ENCODE measurements at places on chromosomes 2 and 18.

- no peak for DNase-seq
These were observed 195.2 kb downstream of the SLC8A1 start for GRCh38 chr2:40256649-40257048.

- no peak for DNase-seq
These were observed 492.1 kb upstream of the SLC39A10 start for GRCh38 chr2:195164930-195165329.

- no peak for DNase-seq
These were observed 94.2 kb upstream of the NDUFV2 start for GRCh38 chr18:9008200-9008708.

GRCh38 chr18:33469699-33470098 is 29.2 kb upstream of the CCDC178 start:
- no peak for DNase-seq

DNA sequence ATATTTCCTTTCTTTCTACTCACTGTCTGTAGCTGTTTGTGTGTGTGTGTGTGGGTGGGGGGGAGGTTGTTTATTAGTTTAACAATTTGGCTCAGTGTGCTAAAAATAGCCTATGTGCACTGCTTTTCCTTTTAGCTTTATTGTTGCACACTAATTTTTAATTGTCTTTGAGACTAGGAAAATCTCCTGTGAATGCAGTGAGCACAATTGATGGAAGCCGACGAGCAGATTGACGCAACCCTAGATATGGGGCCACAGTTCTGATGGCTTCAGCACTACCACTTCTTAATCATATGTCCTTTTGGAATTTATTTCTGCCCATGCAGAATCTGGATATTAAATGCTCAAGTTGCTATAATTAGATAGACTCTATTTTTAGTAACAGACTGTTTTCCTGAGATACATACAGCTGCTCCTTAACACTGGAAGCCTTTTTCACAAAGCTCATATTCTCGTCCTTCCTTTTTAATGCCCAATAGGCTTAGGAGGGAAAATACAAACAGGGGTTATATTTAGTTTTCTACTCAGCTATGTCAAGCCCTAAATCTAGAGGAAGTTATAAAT is 109.1 kb downstream of the IRS1 start:
- no peak for DNase-seq

DNA sequence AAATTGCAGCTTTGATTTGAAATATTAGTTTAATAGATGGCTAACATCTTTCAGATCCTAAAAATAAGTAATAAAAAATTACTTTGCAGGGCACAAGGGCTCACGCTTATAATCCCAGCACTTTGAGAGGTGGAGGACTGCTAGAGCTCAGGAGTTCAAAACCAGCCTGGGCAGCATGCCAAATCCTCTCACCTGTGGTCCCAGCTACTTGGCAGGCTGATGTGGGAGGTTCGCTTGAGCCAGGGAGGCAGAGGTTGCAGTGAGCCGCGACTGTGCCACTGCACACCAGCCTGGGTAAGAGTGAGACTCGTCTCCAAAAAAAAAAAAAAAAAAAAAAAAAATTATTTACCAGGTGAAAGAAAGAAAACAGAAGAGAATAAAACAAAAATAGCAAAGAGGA is 449.8 kb downstream of the NRXN1 start:
- DNase-seq = no peak

- no peak for DNase-seq
These were observed 140.1 kb downstream of the PTGR3 start for GRCh38 chr18:75068682-75069435.

DNA sequence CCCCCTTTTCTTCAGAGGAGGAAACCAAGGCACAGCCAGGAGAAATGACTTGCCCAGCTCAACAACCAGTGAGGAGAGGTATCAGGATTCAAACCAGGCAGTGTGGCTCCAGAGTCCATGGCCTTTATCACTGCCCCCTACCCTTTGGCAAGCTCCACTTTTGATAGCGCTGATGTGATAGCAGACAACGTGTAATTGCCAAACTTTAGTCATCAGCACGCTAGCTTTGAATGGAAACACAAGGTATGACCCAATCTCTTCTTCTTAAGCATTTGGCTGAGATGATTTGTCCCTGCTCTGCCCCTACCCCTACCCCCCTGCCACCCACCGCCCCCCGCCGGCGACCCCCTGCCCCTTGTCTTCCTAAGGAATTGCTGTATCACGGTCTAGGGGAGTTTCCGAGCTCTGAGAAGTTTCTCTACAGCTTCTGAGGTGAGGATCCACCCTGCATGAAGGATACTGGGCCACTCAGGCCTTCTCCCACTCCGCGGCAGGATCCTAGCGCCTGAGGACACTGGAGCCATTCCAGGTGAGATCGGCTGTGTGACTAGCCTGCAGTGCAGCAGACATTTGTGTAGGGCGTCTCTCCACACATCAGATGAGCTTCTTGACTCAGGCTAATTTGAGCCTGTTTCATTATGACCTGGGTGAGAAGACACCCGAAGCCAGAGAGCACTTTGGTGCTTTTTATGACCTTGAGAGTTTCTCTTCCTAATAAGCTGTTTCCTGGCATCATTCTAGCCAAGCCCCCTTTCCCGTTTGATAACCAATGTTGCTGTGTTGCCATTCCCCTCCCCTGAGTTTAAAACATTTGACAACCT is 75.1 kb upstream of the MAP4K4 start:
- no peak for DNase-seq

- DNase-seq = no peak
These were observed 518.3 kb upstream of the PIK3C3 start for GRCh38 chr18:41436772-41437171.

DNA sequence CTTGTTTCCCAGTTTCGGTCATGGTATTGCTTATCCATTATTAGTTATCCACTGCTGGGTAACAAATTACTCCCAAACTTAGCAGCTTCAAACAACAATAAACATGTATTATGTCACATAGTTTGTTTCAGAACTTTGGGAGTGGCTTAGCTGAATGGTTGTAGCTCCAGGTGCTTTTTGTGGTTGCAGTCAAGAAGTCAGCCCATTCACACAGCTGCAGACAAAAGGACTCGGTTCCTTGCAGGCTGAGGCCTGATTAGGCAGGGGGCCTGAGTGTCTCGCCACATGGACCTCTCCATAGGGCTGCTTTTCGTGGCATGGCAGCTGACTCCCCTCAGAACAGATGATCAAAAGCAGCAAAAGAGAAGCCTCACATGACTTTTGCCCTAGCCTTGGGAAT is 58.2 kb upstream of the ITGA4 start:
- DNase-seq = no peak

DNA sequence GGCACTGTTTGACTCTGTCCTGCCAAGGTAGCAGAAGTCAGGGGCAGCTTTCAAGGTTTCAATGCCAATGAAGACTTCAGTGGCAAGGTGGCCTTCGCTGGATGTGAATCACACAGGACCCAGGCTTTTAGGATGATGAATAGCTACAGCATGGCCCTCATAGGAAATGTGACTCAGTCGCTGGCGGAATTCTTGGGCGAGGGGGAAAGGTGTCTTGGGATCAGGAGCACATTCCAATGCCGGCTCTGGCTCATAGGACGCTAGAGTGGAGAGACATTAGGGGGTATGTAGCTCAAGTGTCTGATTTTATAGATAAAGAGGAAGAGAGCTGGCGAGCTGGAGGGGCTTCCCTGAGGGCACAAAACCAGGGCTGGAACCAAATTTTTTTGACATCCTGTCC is 68.6 kb downstream of the SMIM21 start:
- DNase-seq = no peak

DNA sequence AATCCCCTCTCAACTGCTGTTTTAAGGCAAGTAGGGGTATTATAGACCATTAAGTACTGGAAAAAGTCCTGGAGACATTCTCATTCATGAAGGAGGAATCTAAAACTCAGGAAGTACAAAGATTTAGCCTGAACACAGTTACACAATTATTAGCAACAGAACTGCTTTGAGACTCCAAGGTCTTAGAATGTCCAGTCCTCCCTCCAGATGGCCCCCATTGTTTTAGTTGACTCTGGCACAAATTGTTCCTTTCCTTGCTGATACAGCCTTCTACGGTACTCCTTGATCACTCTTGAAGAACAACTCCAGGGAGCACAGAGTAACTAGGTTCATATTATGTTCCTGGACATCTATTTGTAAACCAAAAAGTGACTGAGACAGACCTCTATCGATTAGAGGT is 210.1 kb upstream of the RND3 start:
- DNase-seq = no peak

DNA sequence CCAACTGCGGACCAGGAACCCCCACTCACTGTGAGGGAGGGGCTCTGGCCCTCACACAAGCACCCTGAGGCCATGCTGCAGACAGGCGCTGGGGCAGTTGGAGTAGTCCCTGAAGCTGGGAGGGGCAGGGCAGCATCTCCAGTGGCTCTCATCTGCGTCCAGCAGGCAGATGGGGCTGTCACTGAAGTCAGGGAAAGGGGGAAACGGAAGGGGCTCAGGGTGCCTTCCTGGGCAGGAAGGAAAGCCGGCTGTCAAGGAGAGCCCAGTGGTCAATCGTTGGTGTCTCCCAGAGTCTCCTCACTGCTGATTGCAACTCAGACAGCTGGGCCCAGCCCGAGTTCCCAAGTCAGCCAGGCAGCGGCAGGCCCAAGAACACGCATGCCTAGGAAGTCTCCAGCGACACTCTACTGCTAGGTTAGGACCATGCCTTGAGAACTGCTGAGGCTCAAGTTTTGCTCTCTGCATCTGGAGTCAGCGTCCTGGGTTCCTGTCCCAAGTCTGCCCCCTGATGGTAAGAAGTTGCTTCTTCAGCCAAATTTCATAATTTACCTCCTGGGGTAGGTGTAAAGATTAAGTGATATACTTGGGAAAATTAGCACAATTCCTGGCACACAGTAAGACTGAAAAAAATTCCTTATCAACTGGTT is 27.4 kb upstream of the NMUR1 start:
- DNase-seq = peak; percentile 73

- DNase-seq = no peak
These were observed 163.7 kb upstream of the PXDN start for GRCh38 chr2:1907849-1908533.

Measured in large intestine (tissue), 12 donors.